ENCODE measurements at places on chromosomes 6 and 20.

DNA sequence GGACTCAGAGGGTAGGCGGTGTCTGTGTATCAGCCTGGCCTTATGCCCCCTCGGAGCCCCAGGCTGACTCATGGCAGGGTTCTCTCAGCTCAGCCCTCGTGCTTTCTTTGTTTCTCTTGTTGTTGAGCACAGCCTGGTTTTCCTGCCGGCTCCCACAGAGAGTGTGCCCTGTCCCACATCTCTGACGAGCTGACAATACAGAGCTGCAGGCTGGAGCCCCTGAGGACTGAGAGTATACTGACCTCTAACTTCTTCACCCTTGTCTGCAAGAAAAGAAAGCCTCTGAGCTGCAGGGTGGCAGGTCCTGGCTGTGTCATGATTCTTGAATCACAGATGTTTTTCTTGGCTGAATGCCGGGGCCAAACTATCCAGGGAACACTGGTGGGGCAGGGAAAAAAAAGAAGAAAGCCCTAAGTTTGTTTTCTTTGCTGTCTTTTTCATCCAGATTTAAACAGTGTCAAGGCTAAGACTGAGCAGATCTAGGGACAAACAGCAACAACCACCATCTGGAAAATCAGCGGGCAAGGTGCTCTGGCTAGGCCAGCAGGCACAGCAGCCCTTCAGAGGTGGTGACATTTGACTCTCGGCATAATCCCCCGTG, 63.3 kb upstream of the ZNF133 start:
- no peak for DNase-seq

DNA sequence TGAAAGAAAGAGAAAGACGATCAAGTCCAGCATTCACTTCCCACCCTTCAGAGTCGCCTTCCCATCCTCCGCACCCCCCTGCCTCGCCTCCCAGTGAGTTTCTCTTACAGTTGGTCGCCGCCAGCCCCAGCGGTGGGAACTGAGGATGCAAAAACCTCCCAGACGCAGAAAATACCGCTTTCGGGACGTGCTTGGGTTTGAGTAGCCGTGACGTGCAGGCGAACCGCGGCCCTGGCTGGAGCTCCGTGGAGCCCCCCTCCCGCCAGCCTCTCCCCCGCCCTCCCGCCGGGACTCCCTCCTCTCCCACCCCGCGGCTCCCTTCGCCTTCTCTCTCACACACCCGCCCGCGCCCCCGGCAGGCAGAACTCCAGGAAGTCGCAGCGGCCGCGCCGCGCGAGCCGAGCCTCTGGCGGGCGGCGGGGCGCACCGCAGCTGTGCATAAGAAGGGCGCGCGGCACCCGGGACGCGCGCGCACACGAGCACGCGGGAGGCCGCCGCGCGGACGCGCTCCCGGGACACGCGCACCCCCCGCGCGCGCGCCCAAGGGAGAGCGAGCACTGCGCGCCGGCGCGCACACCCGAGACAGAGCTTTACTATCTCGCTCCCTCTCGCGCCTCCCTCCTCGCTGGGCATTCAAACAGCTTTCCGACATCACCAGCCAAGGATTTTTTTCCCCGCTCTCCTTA, at the start of gene ADGRB3:
Gene ADGRB3 (plus strand): TSS at position 557 of the 686 bp plus-strand sequence. CDS start 3,394 bp downstream, outside the sequence.
- DNase-seq = peak; percentile 18

DNA sequence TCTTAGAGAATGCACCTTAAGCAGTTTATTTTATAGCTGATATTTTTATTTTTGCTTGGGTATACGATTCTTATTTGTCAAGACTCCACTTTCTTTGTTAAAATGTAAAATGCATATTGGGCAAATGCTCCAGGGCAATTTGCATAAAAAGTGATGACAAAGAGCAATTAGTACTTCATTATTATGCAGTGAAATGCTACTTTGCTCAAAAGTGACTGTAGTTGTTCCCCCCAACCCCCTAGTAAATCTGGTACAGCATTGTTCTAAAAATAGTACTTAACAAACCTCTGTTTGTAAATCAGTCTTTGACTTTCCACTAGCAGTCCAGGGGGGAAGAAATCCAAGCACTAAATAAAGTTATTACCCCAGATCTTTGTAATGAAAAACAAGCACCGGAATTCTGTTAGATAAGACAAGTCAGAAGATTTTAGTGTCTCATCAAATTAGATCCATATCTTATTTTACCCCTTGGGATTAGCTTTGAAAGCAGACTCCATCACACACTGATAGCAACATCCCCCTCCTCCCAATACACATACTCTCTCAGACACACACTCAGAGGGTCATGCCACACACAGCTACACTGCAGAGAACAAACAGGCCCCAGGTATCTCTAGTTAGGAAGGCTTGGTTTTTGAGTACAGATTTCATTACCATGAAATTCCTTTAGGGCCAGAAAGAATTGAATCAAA, 32.9 kb upstream of the BACH2 start:
- DNase-seq = no peak

GRCh38 chr6:51926125-51926524, 161.3 kb downstream of the PKHD1 start:
- DNase-seq = no peak

DNA sequence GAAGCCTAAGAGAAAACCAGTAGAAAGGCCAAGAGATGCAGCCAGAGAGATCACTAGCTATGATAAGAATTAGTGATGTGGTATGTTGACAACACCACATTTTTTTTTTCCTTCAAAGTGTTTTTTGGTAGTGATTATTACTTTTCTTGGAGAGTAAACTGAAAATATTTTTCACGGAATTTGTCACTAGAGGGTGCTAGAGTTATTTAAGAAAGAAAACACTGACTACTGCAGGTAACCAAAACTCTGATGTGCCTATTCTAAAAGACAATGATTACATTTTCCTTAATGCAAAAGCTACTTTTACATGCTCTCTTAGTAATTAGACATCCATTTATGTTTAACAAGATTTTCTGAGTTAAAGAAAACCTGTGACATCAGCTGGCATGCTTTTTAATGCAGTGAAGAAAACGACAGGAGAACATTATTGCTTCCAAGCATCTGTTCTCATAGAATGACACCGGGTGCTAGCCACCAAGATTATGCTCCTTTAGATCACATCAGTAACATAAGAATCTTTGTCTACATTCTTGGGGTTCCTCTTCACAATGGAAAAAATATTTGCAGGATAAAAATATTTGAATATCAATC, 28.8 kb downstream of the RWDD2A start:
- no peak for DNase-seq

GRCh38 chr6:79233611-79234149, 802 bp downstream of the HMGN3 start:
- peak; percentile 64 for DNase-seq

DNA sequence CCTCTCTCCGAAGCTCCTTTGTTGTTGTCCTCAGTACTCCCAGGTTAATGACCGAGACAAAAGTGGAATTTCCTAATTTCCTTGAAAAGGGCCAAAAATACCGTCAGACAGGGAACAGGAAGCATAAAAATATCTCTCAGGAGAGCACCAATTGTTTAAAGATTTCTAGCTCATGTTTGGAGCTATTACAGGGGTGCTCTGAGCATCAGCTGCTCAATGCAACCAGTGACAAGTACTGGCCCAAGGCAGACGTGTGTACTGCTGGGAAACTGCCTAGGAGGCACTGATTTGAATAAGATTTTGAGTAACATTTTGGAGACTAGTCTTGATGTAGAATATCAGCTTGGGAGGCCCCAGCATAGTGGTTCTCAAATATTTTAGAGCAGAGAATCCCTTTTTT, 17.3 kb downstream of the LAMA4 start:
- no peak for DNase-seq

DNA sequence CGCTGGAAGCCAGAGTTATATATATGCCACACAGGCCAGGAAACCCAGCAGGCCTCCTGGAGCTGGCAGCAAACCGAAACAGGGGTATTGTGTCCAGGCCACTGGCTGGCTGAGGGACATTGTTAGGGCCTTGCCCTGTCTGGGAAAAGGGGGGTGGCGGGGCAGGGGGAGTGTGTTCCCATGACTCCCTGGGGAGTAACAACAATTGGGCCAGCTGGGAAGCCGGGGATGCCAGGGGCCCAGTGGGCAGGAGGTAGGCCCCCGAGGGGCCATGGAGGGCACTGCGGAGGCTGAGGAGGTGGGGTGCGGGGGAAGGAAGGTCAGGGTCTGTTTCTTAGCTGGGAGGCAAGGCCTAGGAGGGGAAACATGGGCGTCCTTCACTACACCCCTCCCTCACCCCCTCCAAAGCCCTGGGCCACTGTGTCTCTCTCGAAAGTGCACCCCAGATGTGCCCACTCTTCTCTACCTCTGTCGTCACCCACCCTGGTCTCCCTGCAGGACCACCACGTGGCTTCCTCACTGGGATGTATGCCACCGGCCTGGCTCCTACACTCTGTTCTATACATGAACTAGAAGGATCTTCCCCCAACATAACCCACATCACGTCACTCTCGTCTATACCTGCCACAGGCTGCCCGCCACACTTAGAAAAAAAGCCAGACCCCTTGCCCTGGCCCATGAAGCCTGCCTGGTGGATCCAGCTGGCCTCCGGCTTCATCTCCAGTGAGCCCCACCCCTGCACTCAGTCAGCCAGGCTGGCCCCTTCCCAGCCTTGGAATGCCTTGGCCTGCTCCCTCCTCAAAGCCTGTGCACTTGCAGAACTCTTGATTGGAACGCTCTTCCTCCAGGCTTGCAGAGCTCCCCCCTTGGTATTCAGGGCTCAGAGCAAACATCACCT, 7.8 kb upstream of the E2F1 start:
- no peak for DNase-seq

DNA sequence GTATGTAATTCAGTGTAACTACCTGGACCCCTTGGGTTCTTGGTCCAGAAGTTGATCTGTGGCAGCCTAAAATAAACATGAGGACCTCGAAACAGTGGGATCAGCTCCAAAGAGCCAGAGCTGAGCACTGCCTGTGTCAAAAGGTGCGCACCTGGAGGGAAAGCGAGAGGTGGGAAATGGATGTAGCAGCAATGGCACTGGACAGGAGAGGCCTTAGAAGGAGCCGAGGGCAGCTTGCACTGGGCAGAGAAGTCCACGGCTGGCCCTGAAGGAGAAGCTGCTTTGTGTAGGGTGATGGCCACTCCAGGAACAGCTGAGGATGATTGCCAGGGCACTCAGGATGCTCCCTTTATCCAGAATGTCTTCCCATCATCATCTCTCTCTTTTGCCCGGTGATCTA, 213.9 kb upstream of the SNX9 start:
- no peak for DNase-seq

- DNase-seq = no peak
Observed at GRCh38 chr6:47438481-47439347, 38.9 kb upstream of the CD2AP start.

DNA sequence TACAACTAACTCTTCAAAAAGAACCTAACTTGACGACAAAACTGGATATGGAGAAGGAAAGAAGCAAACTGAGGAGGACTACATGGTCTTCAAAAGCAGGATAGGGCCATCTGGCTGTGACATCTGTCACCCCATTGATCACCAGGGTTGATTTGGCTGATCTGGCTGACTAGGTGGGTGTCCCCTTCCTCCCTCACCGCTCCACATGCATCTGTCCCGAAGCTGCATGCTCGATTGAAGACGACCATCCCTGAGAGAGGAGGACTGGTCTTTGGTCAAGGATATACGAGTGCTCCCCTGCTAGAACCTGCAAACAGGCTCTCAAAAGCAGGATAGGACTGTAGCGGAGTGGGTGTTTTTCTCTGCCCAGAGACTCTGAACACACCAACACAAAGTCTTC, 21.7 kb downstream of the CPNE1 start:
- DNase-seq = no peak

- DNase-seq = no peak
Observed at GRCh38 chr6:159056899-159057298, 12.1 kb upstream of the TAGAP start.

DNA sequence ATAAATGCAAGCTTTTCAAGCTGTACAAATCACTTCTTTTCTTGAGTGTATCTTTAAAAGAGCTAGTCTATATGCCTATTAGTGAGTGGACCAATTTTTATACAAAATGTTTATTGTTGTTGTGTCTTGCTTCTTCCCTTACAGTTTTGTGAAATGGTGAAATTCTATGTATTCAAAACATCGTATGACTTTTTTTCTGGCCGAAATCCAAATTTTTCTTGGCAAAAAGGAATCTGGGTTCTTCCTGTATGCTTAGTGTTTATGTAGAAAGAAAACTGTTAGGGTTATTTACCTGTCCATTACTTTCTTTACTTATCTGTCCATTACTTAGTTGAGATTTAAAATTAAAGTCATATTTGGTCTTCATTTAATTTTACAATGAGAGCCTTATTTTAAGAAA, 153.9 kb downstream of the MMS22L start:
- no peak for DNase-seq

Data from stimulated activated CD4-positive, alpha-beta T cell treated with anti-CD3 and anti-CD28 coated beads, Interleukin-4, amount 100 ng/mL, for 1 hour (primary cell).